8988T (cell line): ENCODE measurements at places on chromosomes 2 and 18.
A peak's percentile ranks its signal among the peaks of the same experiment; 100 is the strongest.

DNA sequence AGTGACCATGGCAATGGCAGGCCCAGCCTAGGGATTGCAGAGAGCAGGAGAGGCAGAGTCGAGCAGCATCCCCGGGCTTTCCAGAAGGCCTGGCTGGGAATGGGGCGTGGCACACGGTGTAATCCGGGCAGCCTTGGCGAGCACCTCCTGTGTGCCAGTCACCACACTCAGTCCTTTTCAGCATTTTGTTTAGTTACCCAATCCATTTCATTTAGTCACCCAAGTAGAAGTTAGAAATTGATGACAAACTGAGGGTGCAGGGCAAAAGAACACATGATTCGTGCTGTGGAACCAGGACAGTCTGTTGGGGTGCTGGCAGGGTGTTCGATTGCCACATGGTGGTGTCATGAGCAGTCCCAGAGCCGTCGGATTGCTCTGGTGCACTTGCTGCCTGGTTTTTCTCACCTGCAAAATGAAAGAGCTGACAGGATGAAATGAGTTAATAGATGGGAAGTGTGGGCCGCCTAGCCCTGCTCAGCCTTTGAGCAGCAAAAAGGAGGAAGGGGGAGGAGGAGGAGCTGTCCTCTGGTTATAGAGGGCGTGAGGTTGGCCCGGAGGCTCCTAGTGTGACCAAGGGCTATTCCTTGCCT lies 299.4 kb downstream of the AGAP1 start:
- no peak for DNase-seq

GRCh38 chr2:156800065-156800653 lies 364.0 kb downstream of the GPD2 start:
- no peak for DNase-seq

DNA sequence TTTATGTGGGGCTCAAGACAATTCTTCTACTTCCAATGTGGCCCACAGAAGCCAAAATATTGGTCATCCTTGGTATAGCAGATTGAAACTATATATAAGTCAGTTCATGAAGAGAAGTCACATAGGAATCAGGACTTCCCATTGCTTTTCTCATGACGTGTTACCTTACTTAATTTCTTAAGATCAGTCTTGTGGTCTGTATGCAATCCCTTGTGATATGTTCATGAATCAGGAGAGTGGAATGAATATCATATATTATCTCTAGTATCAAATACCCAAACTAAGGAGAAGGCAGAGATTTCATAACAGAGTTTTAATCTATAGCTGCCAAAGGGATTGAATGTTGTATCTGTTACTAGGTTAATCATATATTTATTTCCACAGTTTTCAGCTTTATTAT lies 1390.4 kb downstream of the SUCLG1 start:
- no peak for DNase-seq

DNA sequence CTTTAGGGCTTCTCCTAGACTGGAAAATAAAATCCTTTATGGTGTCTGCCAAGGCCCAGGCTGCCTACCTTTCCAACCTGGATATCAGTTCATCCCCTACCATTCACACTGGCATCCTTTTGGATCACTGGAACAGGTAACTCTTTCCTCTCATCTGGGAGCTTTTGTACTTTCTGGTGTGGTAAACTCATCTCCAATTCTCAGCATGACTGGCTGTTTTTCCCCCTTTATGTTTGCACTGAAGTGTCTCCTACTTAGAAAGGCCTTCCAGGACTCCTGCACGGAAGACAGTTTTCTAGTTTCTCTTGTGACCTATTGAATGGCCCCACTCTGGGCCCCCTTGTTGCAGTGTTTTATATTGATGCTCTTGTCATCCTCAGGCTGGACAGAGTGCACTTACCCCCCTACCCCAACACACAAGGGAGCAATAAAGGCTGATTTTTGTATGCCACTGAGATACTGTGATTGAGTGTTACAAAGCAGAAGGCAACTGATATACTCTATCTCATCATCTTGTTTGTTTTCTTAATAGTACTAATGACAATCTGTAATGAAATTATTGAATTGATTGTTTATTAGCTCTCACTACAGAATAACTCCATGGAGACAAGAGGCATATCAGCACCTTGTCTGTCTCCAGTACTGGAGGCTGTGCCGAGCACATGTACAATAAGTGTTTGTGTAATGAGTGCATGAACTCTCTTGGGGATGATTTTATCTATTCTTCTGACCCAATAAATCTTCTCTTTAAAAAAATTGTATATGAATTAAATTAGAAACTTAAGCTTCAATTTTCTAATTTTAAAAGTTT lies 129.9 kb downstream of the PIEZO2 start:
- DNase-seq: no peak

GRCh38 chr2:168471163-168471475 lies 15.0 kb downstream of the CERS6 start:
- DNase-seq: no peak

DNA sequence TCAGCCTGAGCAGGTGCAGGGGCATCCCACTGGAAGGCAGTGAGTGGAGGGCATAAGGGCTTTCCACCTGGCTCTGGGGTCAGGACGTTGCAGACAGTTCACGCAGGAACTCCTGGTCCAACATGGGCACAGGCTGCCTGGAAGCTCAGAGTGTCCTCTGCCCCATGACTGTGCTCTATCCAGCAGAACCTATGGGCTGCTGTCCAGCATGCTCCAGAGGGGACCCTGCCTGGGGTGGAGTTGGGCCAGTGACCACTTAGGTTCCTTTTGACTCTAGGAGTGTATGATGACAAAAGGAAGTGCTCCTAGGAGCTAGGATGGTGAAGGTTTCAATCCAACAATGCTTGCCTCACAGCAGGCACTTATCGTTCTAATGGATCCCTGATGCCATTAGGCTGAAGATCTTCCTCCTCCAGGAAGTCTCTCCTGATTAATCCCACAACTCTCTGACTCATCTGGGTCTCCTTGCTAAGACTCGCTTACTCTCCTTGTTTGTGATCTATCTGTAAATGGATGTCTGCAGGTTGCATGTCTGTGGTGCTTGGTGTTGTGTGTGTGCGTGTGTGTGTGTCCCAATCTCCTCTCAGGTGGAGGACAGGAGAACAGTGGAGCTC lies 224.0 kb downstream of the CELF4 start:
- DNase-seq: no peak

DNA sequence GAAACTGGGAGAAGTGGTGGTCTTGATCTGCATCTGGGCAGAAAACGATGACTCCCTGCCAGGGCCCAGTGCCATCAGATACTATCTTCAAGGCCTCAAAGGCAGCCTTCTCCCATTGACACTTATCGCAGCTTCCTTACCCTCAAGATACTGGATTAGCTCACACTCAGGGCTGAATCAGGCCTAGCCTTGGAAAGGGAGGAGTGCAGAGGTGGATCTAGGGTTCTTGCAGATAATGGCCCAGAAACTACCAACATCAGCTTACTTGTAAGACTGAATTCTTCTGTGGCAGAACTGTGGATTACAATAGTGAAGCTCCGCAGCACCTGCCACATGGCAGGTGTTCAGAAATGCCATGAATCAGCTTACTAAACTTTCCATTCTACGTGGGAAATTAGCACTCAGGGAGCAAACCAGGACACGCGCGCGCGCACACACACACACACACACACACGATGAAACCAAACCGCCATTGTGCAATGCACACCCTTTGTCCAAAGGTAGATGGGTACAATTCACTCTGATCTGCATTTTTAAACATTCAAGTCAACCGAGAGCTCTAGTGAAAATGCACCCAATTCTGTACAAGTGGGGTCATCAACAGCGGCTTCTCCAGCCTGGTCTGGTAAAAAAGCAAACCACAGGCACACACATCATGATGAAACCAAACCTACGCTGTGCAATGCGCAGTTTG lies 26.3 kb upstream of the TMEM182 start:
- DNase-seq: no peak

- DNase-seq: no peak
Measured at GRCh38 chr2:42840760-42841159, 48.4 kb upstream of the HAAO start.

GRCh38 chr2:33526132-33526531 lies 49.7 kb downstream of the RASGRP3 start:
- DNase-seq: no peak

GRCh38 chr18:3219631-3220335 lies at the start of gene MYOM1:
TSS of gene MYOM1 (minus strand) at chr18:3219968. CDS start at chr18:3215223, 4,745 bp downstream.
- no peak for DNase-seq

- DNase-seq: no peak
Measured at GRCh38 chr18:22503803-22504202, 86.1 kb upstream of the CTAGE1 start.

DNA sequence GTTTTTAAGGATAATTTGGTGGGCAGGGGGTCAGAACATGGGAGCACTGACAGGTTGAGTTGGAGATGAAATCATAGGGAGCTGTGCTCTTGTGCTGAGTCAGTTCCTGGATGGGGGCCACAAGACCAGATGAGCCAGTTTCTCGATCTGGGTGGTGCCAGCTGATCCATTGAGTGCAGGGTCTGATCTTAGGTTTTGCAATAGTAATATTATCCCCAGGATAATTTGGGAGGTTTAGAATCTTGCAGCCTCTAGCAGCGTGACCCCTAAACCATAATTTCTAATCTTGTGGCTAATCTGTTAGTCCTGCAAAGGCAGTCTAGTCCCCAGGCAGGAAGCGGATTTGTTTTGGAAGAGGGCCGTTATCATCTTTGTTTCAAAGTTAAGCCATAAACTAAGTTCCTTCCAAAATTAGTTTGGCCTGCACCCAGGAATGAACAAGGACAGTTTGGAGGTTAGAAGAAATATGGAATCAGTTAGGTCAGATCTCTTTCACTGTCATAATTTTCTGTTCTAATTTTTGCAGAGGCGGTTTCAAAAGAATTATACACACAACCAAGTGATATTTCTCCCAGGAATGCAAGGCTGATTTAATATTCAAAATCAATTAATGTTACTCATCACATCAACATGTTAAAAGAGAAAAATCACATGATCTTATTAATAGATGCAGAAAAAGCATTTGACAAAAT lies 23.0 kb downstream of the DBI start:
- no peak for DNase-seq

DNA sequence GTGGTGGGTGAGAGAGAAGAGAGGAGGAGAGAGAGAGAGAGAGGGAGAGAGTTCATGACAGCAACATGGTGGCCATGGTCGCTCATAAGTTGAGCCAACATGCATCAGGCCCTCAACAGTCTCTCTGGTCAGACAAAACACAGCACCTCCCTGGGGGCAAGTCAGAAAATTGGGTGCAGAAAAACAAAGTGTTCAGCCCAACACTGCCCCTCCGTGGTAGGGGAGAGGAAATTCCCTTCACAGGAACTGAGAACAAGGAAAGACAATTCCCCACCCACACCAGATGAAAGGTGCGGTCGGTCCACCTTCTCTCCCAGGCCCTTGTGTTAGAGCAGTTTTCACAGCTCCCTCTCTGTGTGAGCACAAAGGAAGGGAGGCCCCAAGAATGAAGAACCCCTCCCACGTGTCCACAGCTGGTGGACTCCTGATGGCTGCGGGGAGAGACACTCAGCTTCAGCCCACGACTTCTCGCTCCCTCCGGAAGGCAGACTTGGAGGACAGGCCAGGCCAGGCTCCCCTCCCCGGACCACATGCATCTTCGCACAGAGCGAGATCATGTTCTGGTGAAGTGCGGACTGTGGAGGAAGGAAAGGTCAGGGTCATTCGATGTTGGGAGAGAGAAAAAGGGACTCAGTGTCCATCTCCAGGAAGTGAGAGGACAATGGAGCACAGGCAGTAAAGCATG lies 181.7 kb downstream of the ANAPC1 start:
- peak; percentile 65 for DNase-seq

GRCh38 chr2:73156539-73157124 lies 43.9 kb upstream of the RAB11FIP5 start:
- DNase-seq: no peak

GRCh38 chr2:43226558-43226954 lies at the start of gene ZFP36L2:
TSS of gene ZFP36L2 (minus strand) at chr2:43226606. CDS start at chr2:43226315, 291 bp downstream.
- peak; percentile 97 for DNase-seq

DNA sequence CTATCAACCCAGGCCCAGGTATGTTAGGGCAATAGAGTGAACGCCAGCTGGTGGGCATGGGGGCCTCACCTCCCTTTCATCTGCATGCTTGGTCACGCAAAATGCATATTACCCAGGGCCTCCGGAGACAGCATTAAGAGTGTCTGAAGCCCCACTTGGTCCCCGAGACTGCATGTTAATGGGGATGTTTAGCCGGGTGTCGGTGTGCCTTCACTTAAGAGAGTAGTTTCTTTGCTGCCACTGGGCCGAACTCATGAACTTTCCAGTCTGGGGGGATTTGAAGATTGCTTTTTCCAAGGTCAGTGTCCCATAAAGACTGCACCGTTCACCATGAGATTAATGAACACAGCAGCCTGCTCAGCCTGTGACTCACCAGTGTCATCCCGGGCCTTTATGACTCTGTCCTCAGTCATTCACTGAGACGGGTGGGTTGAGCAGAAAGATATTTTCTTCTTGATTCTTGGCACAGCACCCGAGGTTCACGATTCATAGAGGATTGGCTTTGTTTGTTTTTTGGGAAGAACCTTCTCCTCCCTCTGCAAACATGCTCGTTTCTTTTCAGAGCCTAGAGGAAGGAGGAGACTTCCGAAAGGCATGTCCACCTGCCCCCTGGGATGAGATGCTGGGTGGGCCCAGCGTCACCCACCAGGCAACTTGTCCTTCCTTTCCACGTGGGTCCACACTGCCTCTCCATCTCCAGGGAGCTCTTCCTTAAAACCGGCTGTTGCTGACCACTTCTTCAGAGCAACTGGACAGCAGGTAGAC lies 199.1 kb downstream of the GLI2 start:
- peak; percentile 81 for DNase-seq

DNA sequence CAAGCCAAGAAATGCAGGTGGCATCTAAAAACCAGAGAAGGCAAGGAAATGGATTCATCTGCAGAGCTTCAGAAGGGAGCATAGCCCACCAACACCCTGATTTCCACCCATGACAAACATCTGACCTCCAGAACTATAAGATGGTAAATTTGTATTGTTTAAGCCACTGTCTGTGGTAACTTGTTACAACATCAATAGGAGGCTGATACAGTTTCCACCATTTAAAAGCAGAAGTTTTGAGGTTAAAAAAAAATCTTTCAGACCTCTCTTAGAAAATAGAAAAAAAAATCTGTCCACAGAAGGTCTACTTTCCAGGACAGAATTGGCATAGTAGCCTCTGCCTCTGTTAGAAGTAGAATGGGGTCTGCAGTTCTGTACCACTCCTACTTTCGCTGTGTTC lies 37.2 kb downstream of the SLC40A1 start:
- no peak for DNase-seq

- DNase-seq: no peak
Measured at GRCh38 chr2:147499785-147500184, 345.0 kb upstream of the ACVR2A start.

GRCh38 chr18:25827961-25828561 lies 262.4 kb downstream of the SS18 start:
- DNase-seq: no peak

GRCh38 chr2:197647961-197648690 lies 27.3 kb downstream of the RFTN2 start:
- no peak for DNase-seq

- DNase-seq: no peak
Measured at GRCh38 chr2:60485055-60485454, 68.4 kb downstream of the BCL11A start.
